ENCODE measurements at places on chromosomes 4 and X. TPM values are rescaled to one million over a fixed set of nuclear protein-coding genes. Genes with fewer than 3 reads are reported as not detected.

DNA sequence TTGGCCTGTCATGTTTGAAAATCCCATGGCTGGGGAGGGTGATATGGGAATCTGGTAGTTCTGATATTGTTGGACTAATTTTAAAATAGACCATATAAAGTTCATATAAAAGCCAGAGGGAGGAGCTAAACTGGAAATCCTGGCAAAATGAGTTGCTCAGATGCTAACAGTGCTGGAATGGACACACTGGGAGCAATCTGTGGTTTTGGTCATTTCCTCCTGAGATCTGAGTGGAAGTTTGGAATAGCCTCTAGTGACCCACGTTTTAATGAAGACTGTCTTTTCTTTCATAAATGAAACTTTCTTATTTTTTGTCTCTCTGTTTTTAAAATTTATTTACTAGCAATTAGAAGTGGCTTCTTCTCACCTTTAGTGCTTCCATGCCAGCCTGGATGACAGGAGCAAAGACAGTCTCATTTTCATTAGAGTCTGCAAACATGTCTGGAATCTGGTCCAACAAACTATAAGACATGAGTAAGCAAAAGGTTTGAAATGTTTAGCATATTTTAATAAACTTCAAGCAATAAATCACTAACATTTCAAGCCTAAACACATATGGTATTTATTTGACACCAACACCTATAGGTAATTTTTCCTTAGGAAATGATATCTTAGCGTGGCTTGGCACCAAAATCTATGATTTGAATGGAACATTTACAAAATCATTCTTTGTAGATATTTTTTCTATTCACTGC lies 66.6 kb downstream of the METTL14 start:
- no peak for DNase-seq

- DNase-seq = no peak
Measured at GRCh38 chr4:15238720-15239119, 189.1 kb upstream of the C1QTNF7 start.

- DNase-seq = no peak
Measured at GRCh38 chr4:1927675-1928074, 56.5 kb downstream of the NSD2 start.

- DNase-seq = no peak
Measured at GRCh38 chrX:123713434-123713833, 19.4 kb downstream of the THOC2 start.

- no peak for DNase-seq
Measured at GRCh38 chr4:155399974-155400697, 23.4 kb upstream of the MAP9 start.

- no peak for DNase-seq
Measured at GRCh38 chr4:154452798-154453346, 38.7 kb downstream of the DCHS2 start.

GRCh38 chr4:175418516-175418915 lies 393.5 kb downstream of the GPM6A start:
- no peak for DNase-seq

DNA sequence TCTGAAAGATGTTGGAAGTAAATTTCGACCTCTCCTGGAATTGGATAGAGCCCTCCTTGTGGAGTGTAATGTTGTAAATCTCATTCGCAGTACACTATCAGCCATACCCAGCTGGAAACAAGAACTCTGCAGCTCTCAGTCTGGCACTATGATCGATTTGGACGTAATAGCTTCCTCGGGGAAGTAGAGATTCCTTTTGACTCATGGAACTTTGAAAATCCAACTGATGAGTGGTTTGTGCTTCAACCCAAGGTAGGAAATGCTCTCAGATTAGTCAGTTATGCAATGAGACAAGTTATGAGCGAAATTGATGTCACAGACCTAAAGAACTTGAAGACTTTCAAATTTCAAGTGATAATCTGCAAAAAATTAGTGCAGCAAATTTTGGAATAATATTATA lies 103.9 kb downstream of the SYTL5 start:
- DNase-seq = no peak

DNA sequence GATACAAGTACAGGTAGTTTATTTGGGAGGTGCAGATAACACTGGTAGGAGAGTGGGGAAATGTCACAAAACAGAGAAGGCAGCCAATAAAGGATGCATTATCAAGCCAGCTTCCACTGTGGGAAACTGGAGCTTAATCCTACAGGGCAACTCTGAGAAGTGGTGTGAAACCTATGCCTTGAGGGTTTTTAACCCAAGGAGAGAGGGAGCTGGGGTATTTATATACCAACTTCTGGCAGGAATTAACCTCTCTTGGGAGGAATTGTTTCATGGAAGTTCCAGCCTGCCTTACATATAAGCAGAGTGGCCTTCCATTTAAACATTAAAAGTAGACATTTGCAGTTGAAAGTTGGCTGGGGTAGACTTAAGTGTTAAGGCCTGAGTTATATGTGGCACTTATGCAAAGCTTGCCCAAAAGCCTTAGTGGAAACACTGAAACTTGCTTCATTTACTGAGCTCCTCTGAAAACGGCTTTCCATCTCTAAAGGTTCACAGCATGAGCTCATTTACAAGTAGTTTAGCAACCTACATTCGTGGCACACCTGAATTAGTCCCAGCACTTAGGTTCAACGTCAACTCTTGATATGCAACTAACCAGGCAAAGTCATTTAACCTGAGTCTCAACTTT lies 19.2 kb downstream of the MAGEB17 start:
- no peak for DNase-seq

DNA sequence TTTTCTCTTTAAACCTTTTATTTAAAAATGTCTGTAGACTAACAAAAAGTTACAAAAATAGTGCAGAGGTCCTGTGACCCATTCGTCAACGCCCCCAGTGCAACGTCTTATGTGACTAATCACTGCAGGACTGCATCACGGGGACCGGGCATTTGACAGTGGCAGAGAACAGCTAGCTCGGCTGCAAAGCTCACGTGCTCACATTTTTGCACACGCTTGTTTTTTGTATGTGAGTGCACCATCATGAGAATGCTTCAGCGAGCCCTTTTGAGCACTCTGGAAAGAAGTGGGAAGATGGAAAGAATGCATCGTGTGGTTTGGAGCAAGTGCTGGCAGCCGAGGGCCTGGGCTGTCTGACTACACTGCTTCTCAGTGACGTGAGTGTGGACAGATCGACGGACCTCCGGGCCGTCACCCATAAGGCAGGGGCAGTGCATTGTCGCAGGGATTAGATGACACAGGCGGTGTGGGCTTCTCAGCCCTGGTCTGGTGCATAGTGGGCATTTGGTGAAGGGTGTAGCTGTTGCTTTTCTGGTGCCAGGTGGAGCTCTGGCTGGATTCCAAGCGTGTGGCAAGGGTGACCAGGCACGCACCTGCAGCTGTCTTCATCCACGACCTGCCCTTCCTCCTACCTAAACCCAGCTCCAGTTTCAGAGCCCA lies 17.7 kb downstream of the SPON2 start:
- peak; percentile 37 for DNase-seq

DNA sequence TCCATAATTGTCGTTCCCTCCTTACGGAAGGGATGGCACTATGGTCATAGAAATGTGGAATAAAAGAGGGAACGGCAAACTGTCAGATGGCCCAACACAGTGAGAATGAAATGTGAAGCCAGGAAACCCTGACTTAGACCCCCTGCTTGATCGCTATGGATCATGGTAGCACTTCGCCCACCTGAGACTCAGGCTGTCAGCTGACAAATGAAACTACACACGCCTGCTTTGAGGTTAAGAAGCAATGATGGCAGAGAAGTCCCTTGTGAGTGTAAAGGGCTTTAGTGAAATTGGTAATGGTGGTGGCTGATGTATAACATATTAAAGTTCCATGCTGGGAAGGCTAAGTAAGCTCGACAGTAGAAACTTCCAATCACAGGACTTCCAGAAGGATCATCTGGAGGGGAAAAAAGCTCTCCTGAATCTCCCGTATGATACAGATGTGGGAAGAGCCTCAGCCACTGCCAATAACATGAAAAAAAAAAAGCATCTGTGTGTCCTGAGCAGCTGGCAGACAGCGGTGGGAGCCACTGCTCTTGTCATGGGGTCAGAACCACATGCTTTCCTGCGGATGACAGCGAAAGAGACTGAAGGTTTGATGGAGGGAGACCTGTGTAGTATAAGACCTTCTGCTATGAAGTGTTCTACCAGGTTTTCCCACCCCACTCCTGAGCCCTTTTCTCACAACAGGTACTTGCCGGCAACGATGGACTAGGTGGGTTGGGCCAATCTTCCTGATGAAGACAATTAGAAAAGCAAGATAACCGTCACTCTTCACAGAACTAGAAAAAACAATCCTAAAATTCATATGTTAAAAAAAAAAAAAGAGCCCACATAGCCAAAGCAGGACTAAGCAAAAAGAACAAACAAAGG lies 107.6 kb downstream of the AFAP1 start:
- DNase-seq = no peak

GRCh38 chr4:7595934-7596461 lies 161.3 kb upstream of the PSAPL1 start:
- DNase-seq = no peak

DNA sequence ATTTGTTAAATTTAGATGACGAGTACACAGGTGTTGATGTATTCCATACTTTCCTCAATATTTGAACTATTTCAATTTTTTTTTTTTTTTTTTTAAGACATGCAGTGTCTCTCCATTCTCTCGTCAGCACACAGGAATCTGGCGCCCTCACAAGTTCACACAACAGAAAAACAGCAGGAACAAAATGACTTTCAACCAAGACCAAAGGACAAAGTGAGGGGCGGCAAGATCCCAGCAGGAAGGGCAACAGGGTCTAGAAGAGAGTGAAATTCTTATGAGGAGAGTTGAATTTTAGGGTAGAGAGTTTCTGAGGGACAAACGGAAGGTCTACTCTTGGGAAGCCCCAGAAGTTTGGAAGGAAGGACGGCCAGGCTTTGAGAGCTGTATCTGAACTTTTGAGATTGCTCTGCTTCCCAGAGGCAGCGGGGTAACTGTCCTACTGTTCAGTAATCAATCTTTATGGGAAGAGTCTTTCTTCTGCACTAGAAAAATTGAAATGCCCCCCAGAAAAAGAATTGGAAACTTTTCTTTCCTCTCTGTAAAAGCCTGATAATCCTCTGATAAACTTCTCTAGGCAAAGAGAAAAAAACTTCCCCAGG lies 760.2 kb downstream of the RAB28 start:
- DNase-seq = no peak

USP17L22 gene
- not detected for total RNA-seq

DNA sequence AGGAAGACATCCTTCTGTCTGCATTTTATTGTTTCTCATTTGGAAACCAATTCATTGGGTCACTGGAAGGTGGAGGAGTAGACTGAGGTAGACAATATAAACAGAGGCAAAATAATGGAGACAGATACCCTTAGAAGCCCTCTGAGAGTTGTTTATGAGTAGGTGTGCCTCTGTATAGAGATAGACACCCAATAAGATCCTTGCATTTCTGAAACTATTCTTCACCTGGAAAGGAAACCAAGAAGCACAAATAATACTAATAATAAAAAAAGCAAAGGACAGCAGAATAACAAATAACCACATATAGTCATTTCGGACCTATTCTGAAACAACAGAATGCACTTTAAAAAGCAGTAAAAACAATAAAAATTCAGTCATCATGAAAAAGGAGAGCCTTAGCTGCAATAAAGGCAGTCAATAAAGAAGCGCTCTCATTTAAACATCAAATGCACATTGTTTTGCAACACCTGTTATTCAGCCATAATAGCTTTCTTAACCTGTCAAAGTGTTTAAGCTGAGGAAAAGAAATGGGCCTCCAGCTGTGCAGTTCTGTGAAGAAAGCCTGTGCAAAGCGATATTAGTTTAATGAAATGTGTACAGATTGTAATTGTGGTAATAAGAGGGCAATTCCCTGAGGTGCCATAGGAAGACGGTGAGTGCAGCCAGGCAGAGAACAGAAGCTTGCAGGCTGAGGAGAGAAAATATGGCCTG lies 904.2 kb downstream of the STPG2 start:
- DNase-seq = no peak

DNA sequence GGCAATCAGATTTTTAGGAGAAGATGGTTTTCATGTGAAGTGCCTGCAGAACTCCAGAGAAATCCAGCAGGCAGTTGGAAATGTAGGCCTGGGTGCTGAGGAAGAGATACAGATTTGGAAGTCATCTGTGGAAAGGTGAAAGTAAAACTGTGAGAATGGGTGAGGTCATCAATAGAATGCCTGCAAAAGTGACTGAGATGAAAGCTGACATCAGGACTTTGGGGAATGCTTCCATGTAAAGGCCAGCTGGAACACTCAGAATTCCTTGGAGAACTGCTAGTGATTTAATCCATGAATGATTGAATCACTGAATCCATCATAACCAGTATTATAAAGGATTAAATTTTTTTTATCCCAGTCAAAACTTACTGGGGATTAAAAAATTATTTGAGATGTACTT lies 124.5 kb upstream of the GIMD1 start:
- no peak for DNase-seq

- no peak for DNase-seq
Measured at GRCh38 chr4:7541414-7541810, 106.7 kb upstream of the PSAPL1 start.

RBM47 gene
- 258 TPM for total RNA-seq

DNA sequence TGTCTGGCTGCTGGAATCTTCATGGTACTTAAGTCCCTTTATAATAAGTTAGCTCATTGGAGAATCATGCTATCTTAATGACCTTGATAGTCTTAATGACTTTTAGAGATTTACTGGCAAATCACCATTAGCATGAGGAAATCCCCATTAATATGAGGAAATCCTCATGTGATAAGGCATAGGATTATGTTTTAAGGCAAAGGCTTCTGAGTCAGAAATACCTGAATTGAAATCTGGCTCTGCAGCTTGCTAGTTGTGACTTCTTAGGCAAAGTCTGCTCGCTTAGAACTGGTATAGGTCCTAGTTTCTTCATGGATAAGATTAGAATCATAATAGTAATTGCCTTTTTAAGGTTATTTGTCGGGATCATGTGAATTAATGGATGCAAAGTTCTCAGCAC lies 190.2 kb upstream of the BANK1 start:
- DNase-seq = no peak

FGG gene
- total RNA-seq = not detected

- no peak for DNase-seq
Measured at GRCh38 chr4:188697243-188697642, 558.0 kb downstream of the TRIML1 start.

- no peak for DNase-seq
Measured at GRCh38 chr4:3232871-3233271, 16.1 kb upstream of the MSANTD1 start.

SOX3 gene
- total RNA-seq = not detected

DNA sequence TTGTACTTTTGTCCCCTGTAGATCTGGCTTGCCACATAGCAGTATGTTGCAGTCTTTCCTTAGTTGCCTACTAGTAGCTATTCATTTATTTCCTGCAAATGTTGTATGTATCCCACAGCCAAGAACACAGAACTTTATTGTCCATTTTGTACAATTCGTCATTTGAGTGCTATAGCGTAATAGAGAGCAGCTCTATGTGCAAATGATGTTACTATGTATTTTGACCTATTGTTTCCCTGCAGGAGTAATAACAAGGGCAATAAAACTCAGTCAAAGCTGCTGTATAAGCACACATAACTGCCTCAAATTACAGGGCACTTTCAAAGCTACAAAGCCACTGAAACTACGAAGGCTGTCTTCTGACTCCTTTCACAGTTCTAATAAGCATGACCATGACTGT lies 48.1 kb downstream of the NRK start:
- DNase-seq = no peak

GRCh38 chr4:127498366-127498765 lies 134.4 kb upstream of the INTU start:
- no peak for DNase-seq
